ENCODE measurements at places on chromosomes 5 and 9.

- no peak for DNase-seq
Observed at GRCh38 chr5:113170707-113171106, 194.1 kb downstream of the DCP2 start.

DNA sequence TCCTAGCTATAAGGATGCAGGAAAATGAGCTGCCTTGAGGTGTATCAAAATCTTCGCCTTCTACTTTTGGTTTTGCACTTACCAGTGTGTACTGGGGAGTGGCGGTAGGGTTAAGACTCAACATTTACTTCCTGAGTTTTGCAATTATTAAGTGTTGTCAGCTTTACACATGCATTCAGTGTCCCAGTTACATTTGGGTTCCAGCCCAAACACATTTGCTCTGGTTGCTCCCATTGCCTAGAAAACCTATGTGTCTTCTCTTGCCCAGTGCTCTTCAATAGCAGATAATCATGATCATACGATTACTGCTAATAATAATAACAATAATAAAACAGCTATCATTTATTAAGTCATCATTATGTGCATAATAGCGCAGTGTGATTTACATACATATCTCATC is 241.5 kb upstream of the PAPPA start:
- no peak for DNase-seq

DNA sequence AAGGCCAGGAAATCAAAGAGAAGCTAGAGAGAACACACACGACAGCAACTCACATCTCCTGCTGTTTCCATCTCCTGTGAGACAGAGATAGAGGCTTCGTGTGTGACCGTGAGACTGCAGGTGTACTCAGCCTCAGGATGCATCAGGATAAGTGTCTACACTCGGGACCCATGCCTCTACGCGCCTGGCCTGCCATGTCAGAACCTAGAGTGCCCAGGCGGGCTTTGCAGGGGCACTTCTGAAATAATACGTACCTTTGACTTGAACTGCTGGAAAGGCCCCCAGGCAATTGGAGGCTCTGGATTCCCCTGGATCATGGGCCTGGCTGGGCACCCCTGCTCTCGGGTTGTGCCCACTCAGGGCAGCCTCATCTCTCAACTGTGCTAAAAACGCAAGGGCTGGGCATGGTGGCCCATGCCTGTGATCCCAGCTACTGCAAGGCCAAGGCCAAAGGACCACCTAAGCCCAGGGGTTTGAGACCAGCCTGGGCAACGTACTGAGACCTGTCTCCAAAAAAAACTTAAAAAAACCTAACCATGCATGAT is 13.0 kb downstream of the CLPTM1L start:
- DNase-seq = no peak

DNA sequence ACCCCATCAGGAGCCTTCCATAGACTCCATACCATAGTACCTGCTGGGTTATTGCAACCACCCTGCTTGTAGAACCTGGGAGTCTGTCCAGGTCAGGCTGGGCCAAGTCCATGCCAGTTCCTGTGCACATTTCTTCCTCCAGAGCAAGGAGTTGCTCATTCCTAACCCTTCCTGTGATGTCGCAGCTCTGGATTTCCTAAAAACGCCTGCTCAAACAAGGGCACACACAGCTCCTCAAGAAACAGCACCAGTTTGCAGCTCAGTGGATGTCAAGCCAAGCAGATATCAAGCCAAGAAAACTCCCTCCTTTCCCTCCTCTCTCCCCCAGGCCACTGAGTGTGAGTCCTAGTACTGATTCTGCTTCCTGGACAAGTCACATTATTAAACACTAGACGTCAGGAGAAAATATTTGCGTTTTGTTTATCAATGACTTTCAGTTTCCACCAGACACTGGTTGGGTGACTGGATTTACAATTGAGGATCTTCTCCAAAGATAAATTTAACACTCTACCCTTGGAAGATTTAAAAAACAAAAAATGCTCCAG is 59.6 kb downstream of the SLC1A1 start:
- no peak for DNase-seq

Measured in urinary bladder (tissue), 4 donors.